Bone marrow (tissue), 2 donors: ENCODE measurements at places on chromosomes 2 and 18.

- no peak for DNase-seq
Measured at GRCh38 chr2:27014771-27015433, 17.9 kb upstream of the TMEM214 start.

DNA sequence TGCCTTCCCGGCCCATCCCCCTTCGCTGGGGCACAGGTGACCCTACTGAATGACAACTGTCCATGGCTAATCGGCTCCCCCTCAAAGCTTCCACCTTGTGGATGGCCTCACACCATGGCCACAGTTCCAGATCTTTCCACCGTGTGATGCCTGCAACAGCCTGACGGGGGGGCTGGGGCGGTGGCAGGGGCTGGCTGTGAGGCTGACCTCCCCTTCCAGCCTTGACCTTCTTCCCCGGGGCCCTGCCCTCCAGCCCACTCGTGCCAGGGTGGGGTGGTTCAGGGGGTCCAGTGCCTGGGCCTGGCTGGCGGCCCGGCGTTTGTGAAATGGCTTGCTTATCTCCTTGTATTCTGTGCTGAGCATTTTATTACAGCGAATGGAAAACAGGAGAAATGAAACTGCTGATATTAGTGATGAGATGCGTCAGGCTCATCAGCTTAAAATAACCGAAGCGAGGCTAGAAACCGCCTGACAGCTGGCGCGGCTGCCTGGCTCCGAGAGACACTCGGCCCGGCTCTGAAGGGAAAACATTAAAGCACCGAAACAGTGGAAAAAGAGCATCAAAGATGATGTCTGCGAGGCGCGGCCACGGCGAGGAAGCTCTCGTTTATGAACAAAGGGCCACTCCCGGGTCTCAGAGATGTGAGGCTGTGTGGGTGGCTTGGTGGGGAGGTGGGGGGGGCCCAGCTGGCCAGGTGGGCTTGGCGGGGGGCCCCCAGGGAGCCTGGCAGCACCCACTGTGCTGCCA lies 916 bp upstream of the PDCD1 start:
- no peak for DNase-seq

GRCh38 chr2:134169788-134170187 lies 84.1 kb upstream of the MGAT5 start:
- DNase-seq = no peak

DNA sequence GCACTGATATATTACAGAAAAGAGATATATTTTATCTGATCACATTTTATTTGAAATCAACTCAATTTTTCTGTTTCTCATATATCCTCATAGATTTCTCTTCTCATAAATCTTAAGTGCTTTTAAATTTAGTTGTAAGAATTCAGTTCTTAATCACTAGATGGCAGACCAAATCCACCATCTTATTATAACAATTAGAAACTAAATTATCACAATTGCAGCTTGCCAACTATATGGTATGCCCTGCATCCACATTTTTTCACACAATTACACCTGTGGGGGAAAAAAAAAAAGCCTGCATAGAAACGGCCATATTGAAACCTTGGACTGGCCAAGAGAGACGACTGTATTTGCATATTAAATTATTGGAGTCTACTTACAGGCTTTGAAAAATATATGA lies 64.4 kb downstream of the COL5A2 start:
- no peak for DNase-seq
